ENCODE measurements at places on chromosomes 5 and 9.
A peak's percentile ranks its signal among the peaks of the same experiment; 100 is the strongest.

DNA sequence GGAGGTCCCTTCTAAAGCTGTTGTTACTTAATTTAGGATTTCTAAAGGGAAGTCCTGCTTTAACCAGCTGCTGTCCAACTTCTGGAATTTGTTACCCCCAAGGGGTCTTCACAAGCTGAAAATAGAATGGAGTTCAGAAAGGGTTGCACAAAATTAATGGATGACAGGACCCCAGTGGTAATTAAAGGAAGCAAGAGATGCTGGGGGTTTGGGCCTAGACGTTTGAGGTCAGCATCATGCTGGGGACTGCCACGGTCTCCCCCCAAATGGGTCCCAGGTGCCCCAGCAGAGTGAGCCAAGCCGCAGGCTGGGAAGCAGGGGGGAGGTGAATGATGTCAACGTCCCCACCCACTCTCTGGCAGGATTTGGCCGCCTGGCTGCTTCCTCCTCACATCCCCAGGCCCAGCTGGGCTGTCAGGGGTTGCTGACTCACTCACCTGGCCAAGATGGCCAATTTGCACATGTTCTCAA lies 97.5 kb upstream of the ARAP3 start:
- peaks cover 16% of the 10 kb centered on the region for H3K4me1 ChIP-seq
- H3K27ac ChIP-seq: no peak overlapping the region
- H3K27me3 ChIP-seq: no peaks in the 10 kb centered on the region
- no peaks in the 10 kb centered on the region for H3K36me3 ChIP-seq
- no peak overlapping the region for H3K4me3 ChIP-seq

DNA sequence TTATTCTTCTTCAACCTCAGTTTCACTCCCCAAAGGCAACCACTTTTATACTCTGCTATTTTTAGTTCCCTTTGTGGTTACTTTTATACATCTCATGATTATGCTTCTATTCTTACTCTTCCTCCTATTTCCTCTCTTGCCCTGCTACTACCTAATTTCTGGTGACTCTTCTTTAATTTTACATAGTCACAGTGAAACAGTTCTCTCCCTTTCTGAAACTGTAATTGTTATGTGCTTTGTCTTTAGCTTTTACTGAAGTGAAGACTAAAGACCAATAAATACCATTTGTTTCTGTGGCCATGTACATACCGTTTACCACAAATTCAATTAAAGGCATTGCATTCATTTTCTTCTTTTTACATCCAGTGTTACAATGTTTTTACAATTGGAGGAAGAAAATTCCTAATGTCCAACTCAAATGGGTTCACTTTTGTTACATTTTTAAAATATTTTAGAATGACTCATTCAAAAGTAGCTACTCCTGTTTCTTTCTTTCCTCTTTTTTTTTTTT lies 410.6 kb downstream of the PSAT1 start:
- H3K36me3 ChIP-seq: no peaks in the 10 kb centered on the region
- no peaks in the 10 kb centered on the region for H3K27me3 ChIP-seq
- H3K4me3 ChIP-seq: no peak overlapping the region
- no peak overlapping the region for H3K27ac ChIP-seq
- no peak for DNase-seq
- no peaks in the 10 kb centered on the region for H3K4me1 ChIP-seq

DNA sequence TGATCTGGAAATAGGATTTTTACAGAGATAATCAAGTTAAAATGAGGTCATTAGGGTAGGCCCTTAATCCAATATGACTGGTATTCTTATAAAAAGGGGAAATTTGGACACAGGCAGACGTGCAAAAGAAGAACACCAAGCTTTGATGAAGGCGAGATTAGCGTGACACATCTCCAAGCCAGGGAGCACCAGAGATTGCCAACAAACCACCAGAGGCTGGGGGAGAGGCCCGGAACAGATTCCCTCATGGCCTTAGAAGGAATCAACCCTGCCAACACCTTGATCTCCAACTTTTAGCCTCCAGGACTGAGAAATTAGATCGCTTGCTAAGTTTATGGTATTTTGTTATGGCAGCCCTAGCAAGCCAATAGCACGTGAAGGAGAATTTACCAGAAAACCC lies 10.8 kb upstream of the ARSI start:
- H3K27ac ChIP-seq: no peak overlapping the region
- H3K4me3 ChIP-seq: no peak overlapping the region

- H3K27ac ChIP-seq: no peak overlapping the region
- H3K36me3 ChIP-seq: no peaks in the 10 kb centered on the region
- H3K4me3 ChIP-seq: no peak overlapping the region
- no peak for DNase-seq
Observed at GRCh38 chr9:98482226-98482625, 226.5 kb downstream of the GABBR2 start.

- H3K4me3 ChIP-seq: no peak overlapping the region
- no peaks in the 10 kb centered on the region for H3K27me3 ChIP-seq
- H3K27ac ChIP-seq: no peak overlapping the region
- no peak for DNase-seq
Observed at GRCh38 chr9:2132484-2133082, 117.4 kb downstream of the SMARCA2 start.

GRCh38 chr9:79213417-79214125 lies 358.2 kb upstream of the TLE4 start:
- no peaks in the 10 kb centered on the region for H3K36me3 ChIP-seq
- DNase-seq: no peak
- no peak overlapping the region for H3K4me3 ChIP-seq
- H3K4me1 ChIP-seq: no peaks in the 10 kb centered on the region
- H3K27ac ChIP-seq: no peak overlapping the region
- H3K27me3 ChIP-seq: no peaks in the 10 kb centered on the region

- no peak for DNase-seq
- H3K36me3 ChIP-seq: no peaks in the 10 kb centered on the region
- H3K27me3 ChIP-seq: no peaks in the 10 kb centered on the region
- H3K4me3 ChIP-seq: no peak overlapping the region
- no peaks in the 10 kb centered on the region for H3K4me1 ChIP-seq
Observed at GRCh38 chr5:40021007-40021406, 596.2 kb upstream of the DAB2 start.

DNA sequence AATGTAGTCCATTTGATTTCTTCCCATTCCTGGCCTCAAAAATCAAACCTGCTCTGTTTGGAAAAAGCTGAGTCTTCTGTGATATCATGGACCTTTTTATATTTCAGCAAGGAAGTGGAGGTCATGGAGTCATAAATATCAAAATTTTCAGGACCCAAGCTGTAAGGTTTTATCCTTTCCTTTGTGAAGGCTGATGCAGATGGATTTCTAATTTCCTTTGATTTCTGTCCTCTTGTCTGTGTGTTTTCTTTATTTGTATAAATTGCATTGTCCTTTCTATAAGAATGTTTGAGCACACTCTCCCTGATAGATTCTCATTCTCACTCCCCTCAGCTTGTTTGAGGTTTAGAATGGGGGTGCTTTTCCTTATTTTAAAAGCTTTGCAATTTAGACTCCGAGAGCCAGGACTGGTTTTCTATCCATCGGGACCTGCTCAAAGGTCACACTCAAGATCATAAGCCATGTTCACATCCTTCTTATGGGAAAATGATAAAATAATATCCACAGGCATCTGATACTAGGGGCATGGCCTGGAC lies 127.4 kb upstream of the TMEM161B start:
- H3K36me3 ChIP-seq: no peaks in the 10 kb centered on the region
- H3K4me3 ChIP-seq: peak overlapping the region; percentile 85
- peaks cover 86% of the 10 kb centered on the region for H3K4me1 ChIP-seq
- no peak for DNase-seq

DNA sequence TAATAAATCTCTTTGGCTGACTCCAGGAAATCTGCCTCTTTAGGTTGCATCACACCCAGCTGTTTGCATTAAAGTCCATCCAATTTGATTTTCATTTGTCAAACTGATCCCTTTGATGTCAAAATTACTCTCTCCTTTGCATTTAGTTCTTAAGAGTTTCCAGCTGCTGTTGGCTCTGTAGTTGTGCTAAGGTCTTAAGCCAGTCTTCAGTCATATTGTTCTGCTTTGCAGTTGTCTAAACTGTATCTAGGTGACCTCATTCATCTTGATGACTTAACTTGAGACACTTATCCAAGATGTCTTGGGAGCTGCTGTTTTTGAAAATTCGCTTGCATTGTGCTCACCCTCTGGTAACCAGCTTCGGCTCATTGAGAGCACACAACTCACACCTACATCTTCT lies 386.9 kb upstream of the TLE4 start:
- no peak overlapping the region for H3K4me3 ChIP-seq
- no peak overlapping the region for H3K27ac ChIP-seq
- H3K27me3 ChIP-seq: no peaks in the 10 kb centered on the region
- peaks cover 5% of the 10 kb centered on the region for H3K36me3 ChIP-seq
- no peaks in the 10 kb centered on the region for H3K4me1 ChIP-seq

GRCh38 chr5:11037080-11037479 lies 276.0 kb upstream of the DAP start:
- no peaks in the 10 kb centered on the region for H3K27me3 ChIP-seq
- H3K36me3 ChIP-seq: peaks cover 4% of the 10 kb centered on the region
- peaks cover 6% of the 10 kb centered on the region for H3K4me1 ChIP-seq
- no peak for DNase-seq
- H3K4me3 ChIP-seq: no peak overlapping the region

DNA sequence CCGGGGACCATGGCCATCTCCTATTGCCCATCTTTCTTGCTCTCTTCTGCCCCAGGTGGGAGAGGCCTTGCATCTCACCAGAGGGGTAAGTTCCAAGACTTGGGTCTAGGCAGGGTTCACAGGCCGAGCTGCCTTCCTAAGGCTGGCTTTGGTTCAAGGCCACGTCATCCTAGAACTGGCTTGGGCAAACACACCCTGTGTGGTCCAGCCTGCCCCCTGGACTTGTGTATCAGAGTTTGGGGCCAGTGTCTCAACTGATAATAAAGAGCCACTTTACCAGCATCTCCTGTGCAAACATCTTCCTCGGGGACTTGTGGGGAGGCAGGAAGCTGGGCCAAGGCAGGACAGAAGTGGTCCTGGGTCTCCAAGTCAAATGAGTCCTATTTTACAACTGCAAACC lies 17.8 kb downstream of the BOD1 start:
- H3K27me3 ChIP-seq: no peaks in the 10 kb centered on the region
- DNase-seq: no peak
- H3K4me3 ChIP-seq: no peak overlapping the region
- peaks cover 5% of the 10 kb centered on the region for H3K4me1 ChIP-seq
- peak overlapping the region; percentile 83 for H3K27ac ChIP-seq

DNA sequence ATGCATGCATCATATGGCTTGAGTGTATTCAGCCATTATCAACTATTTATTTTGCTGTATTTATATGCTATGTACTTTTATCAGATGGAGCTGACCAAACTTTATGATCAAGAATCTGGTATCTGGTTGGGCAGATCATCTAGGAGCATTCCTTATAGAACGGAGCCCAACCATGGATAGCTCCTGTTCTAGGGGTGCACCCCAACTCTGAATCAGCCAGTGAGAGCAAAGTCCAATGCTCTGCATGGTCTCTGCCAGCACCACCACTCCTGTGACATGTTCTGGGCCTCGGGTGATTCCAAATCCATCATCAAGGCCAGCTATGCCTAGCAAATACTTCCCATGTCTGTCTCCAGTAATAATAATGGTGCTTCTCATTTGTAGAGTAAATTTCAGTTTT lies 517.5 kb downstream of the AGTPBP1 start:
- H3K4me1 ChIP-seq: no peaks in the 10 kb centered on the region
- no peak overlapping the region for H3K27ac ChIP-seq
- no peak for DNase-seq
- H3K36me3 ChIP-seq: no peaks in the 10 kb centered on the region
- H3K4me3 ChIP-seq: no peak overlapping the region
- H3K27me3 ChIP-seq: peaks cover 2% of the 10 kb centered on the region

DNA sequence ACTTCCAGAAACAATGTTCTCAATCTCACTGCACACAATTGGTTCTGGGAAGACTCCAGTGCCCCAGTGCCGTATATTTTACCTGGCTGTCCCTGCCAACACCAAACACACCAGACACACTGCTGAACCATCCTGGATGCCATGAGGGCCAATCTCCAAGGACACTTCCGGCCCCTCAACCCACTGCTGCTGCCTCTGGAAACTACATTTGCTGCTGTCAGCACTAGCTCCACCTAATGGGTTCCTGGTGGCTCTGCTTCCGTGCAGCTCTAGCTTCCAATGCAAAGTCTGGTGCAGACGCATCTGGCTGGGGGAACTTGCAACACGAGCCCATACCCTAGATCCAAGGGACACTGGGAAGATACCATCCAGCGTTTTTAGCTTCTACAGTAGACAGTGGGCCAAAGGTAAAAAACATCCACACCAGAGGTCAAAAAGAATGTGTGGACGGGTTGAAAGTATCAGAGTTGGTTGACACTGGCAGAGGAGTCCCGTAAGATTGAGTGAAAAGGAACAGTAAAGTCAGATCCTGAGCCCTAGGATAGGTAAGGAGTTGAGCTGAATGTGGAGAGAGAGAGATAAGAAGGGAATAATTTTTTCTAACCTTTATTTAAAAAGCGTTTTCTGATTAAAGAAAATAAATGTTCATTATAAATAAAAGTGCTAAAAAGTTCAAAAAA lies 99.7 kb upstream of the KIF2A start:
- H3K36me3 ChIP-seq: no peaks in the 10 kb centered on the region
- H3K27me3 ChIP-seq: peaks cover 3% of the 10 kb centered on the region
- no peak overlapping the region for H3K27ac ChIP-seq
- H3K4me3 ChIP-seq: no peak overlapping the region

All from neural crest cell (in vitro differentiated cells).